ENCODE measurements at places on chromosomes 2 and 18. TPM values are rescaled to one million over a fixed set of nuclear protein-coding genes. Genes with fewer than 3 reads are reported as not detected.

The CDCA7 gene
- 0.16 TPM for total RNA-seq

The MARCO gene
- not detected for total RNA-seq

DNA sequence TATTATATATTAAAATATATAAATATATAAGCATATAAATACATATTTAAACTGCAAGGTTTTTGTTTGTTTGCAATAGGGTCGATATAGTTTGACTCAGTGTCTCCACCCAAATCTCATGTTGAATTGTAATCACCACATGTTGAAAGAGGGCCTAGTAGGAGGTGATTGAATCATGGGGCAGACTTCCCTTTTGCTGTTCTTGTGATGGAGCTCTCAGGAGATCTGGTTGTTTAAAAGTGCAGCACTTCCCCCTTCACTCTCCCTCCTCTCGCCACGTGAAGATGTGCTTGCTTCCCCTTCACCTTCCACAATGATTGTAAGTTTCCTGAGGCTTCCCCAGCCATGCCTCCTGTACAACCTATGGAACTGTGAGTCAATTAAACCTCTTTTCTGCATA, 2137.3 kb upstream of the CELF4 start:
- no peak for DNase-seq

DNA sequence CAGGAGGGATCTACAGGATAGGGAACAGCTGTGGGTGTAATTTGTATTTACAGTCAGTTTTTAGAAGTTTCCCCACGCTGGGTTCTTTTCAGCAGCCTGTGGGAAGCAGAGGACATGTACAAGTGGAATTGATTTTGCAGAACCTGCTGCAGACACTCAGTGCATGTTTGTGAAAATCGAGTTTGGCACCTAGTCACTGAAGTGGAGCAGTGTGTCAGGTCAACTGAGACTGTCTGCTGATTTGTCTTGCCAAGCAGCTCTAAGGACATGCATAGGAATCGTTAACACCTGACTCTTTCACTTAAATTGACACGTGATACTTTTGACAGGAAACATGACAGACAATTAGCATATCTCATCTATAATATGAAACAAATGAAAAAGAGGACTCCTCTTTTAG, 416.6 kb downstream of the TMX3 start:
- DNase-seq: no peak

- DNase-seq: no peak
Measured at GRCh38 chr2:172336681-172337080, 90.7 kb upstream of the ITGA6 start.
